ENCODE measurements at places on chromosomes 3 and 15.

- DNase-seq = no peak
These were observed 28.0 kb downstream of the NOX5 start for GRCh38 chr15:69042531-69042930.

DNA sequence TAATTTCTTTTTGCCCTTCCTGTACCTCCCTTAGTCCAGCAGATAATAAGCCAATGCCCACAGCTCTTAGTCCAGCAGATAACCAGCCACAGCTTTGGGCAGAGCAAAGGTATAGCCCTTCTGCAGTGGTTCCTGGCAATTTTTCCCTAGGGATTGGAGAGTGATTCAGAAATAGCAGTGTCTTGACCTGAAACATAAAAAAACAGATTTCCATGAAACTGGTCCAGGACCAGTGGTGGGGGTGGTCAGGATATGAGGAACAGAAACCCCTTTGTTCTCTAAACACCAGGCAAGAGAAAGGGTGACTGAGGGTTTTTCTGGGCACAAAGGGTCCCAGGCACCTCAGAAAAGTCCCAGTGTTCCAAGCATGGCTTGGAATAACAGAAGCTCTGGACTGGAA, 103.4 kb downstream of the ARRDC4 start:
- DNase-seq = no peak

DNA sequence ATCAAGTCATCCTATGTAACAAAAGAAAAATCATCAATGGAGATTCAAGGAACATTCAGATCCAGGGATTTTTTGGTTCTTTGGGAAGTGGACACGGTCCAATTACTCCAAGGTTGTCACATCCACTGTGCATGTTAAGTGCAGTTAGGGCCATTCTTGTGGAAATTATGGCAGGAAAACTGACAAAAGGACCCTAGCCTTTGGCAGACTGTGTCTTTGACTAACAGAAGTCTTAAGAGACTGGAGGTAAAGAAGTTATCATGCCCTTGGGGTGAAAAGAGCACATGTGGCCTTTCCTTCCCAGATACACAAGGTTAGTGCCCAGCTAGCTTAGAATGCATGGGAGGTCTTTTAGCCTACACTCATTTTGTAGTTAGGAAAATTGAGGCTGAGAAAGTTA, 74.9 kb downstream of the MB21D2 start:
- DNase-seq = no peak

DNA sequence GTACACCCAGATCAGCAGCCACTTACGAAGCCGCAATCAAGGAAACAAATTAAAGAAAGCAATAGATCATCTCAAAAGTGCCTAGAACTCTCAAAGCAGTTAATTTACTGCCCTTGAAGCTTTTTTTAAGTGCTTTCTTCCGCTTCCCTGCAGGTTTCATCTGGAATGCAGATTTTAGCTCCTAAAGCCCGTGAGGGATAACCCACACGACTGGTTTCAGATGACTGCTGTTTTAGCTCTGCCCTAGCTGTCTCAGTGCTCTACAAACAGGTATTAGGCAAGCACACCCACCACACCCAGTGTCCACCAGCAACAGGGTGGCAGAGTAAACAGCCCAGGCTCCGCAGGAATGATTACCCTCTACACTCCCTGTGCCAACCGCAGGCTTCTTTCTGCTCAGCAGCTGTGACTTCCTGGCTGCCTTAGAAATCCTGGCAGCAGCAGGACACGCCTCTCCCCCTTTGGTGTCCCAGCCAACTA, 126.0 kb downstream of the FMN1 start:
- DNase-seq = peak; percentile 47

GRCh38 chr15:66472176-66472999, 25.2 kb downstream of the SNAPC5 start:
- DNase-seq = no peak

GRCh38 chr15:65049418-65049840, 4.2 kb downstream of the SLC51B start:
- DNase-seq = peak; percentile 86

DNA sequence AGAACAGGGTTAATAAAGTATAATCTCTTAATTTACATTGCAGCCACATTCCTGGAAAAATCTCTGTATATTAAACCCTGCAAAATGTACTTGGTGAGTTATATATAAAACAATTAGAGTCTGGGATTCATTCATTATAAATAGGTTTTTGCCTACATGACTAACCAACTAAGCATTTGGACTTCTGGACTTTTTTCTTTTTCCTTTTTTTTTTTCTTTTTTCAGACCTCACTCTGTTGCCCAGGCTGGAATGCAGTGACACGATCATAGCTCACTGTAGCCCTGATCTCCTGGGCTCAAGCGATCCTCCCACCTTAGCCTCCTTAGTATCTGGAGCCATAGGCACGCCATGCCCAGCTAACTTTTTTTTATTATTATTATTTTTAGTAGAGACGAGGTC, 4.5 kb downstream of the DNAJC13 start:
- DNase-seq = no peak

DNA sequence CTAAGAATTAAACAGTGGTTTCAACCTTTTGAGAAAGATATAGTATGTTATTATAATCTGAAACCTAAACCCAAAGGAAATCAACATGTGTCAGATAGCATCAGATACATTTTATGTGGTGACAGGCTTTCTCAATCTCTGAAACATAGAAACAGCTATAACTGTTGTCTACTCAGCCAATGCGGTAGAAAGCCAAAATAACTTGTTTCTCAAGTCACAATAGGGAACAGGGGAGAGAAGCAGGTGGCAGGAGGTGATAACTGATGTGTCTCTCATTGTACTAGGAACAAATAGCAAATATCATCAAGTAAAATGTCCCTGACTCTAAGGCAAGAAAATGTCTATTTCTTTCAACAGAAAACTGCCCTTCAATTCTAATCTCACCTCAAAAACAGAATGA, 38.6 kb downstream of the DENND6A start:
- DNase-seq = no peak

DNA sequence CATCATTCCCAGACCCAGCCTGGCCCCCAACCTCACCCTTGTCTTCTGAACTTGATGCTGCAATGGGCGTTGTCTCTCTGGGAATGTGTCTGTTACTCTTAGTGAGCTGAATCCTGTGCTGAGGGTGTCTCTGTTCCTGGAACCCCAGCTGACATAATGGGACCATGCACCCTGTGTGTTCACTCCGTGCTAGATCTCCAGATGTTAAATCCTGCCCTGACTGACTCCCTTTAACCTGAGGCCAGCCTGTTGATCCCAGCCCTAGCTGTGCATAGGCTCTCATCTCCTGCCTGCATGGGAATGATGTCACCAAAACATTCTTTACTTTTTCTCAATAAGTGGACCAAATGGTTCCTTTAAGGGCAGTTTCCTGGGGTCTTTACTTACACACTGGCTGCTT, 48.0 kb upstream of the UMPS start:
- no peak for DNase-seq

- no peak for DNase-seq
These were observed 66.8 kb upstream of the PCSK6 start for GRCh38 chr15:101556273-101556672.

GRCh38 chr3:20154078-20154477, 31.9 kb downstream of the SGO1 start:
- no peak for DNase-seq
